Stimulated activated CD8-positive, alpha-beta memory T cell treated with anti-CD3 and anti-CD28 coated beads, Interleukin-15, amount 100 ng/mL, for 1 hour (primary cell): ENCODE measurements at places on chromosomes 12 and 14.

GRCh38 chr14:24013654-24014514 lies 25.2 kb downstream of the DHRS4L2 start:
- DNase-seq, result no peak

DNA sequence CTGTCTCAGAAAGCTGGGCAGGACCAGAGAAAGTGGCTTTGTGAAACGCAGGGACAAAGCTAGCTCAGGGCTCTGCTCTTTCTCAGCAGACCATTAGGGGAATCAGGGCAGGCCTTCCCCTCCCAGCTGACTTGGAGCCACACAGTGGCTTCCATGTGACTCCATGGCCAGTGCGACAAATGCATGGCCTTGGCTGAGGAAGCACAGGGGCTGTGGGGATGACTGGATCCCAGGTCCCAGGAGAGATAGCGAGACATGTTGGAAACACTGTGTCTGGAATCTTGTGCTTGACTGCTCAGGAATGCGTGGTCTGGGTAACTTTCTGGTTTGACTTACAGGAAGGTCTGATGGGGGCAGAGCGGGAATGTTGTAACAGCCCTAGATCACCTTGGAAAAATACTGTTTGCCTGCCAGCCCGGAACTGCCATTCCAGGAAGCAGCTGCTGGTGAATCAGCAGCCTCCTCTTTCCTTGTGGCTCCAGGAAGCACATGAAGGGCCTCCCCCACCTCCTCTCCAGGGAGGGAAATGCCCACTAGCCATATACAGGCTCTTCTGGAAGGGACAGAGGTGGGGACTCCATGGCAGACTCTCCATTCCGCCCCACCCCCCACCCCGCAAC lies 133.5 kb upstream of the HIF1A start:
- DNase-seq, result no peak

GRCh38 chr12:125606312-125606711 lies 541.1 kb downstream of the AACS start:
- DNase-seq, result no peak

DNA sequence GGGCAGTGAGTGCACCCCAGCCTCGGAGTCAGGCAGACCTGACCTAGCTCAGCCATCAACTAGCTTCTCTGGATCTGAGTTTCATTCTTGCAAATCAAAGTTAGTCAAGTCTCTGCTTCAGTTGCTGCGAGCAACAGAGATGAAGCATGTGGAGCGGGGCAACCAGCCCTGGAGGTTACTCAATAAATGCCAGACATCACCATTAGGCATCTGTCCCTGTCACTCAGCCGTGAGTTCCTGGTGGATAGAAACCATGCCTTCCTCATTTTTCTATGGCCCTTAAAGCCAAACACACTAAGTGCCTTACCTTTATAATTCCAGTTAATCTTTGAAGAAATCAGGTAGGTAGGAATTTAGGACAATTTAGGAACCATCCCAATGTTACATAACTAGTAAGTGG lies 19.3 kb downstream of the RFX4 start:
- DNase-seq, result no peak

DNA sequence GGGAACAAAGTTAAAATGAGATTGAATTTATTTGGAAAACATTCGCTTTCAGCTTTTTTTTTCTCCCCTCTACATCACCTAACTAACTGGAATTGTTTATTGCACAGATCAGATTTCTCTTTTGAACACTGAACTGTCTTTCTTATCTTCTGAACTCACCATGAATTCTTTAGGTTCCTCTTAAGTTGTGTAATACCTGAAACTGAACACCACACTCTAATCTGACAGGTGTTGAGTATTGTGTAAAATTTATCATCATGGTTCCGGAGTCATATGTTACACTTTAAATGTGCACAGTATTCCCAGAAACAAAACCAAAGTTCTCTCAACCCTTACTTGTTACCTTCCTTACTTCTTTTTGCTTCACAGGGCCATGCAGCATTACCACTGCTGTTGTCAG lies 66.8 kb downstream of the TGFB3 start:
- DNase-seq, result no peak

DNA sequence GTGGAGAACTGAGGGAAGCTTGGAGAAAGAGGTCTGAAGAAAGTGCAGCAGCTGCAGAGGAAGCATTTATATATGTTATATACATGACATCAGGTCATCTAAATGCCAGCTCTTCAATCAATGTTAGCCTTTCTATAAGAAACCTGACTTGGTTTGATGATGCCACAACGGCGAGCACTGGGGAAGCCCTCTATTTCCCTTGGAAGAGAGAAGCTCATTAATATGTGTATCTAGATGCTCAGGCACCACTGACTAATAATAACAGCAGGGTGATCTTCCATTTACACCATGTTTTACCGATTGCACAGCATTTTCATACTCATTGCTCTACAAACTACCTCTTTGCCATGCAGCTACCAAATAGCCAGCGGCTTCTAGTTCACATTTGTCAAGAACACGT lies 811 bp downstream of the ACYP1 start:
- no peak for DNase-seq

DNA sequence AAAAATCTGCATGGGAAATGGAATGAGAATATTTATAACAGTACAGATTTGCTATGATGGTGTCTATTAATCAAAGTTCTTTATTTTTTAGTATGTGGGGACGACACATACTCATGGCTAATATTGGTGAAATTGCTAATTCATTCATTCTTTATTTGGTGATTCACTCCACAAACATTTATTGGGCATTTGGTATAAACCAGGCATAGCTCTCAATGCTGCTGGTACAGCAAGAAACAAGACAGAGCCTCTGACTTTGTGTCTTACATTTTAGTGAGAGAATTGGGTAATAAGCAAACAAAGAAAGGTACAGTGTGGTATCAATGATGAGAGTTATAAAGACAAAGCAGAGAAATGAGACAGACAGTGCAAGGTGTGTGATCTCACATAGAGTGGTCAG lies 129.5 kb downstream of the RGS6 start:
- no peak for DNase-seq

DNA sequence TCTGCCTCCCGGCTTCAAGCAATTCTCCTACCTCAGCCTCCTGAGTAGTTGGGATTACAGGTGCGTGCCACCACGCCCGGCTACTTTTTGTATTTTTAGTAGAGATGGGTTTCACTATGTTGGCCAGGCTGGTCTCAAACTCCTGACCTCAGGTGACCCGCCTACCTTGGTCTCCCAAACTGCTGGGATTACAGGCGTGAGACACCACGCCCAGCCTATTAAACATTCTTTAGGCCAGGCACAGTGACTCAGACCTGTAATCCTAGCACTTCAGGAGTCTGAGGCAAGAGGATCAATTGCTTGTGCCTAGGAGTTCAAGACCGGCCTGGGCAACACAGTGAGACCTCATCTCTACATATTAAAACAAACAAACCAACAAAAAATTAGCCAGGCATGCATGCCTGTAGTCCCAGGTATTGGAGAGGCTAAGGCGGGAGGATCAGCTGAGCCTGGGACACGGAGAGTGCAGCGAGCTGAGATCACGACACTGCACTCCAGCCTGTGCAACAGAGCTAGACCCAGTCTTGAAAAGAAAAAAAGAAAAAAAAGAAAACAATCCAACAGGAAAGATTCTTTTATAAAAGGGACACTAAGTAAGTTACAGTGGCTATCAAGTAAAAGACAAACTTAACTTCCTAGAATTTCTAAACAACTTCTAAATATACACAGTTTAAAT lies 70.2 kb downstream of the HECTD1 start:
- no peak for DNase-seq

- DNase-seq, result no peak
Observed at GRCh38 chr14:52033101-52033642, 35.7 kb downstream of the NID2 start.

DNA sequence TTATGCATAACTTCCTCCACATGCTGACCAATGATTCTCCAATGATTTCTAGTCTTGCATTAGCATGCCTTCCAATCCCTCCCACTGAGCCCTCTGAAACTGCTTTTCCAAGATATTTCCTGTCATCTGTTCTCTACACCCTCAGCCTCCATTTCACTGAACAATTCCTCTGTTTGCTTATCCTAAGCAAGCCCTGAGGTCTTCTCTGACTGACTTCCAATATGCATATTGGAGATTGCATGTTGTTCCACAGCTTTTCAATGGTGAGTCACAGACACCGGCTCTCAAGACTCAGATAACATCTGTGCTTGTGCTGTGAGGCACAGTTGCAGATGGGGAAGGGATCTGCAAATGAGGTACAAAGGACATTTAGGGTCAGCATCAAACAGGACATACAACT lies 141.0 kb downstream of the SLC16A7 start:
- DNase-seq, result no peak

- no peak for DNase-seq
Observed at GRCh38 chr12:750366-751191, 1.8 kb upstream of the WNK1 start.

DNA sequence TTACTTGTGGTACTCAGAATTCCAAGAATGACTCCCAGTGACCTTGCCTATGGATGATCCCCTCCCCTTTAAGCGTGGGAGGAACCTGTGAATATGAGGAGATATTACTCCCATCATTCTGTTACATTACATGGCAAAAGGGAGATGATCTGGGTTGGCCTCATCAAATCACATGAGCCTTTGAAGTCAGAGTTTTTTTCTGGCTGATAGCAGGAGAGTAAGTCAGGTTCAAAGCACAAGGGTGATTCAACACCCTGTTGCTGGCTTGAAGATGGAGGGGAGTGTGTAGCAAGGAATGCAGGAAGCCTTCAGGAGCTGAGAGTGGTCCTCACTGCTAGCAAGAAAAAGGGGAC lies 9.1 kb upstream of the MDM2 start:
- DNase-seq, result no peak

- no peak for DNase-seq
Observed at GRCh38 chr12:77131977-77132490, 66.7 kb upstream of the E2F7 start.

DNA sequence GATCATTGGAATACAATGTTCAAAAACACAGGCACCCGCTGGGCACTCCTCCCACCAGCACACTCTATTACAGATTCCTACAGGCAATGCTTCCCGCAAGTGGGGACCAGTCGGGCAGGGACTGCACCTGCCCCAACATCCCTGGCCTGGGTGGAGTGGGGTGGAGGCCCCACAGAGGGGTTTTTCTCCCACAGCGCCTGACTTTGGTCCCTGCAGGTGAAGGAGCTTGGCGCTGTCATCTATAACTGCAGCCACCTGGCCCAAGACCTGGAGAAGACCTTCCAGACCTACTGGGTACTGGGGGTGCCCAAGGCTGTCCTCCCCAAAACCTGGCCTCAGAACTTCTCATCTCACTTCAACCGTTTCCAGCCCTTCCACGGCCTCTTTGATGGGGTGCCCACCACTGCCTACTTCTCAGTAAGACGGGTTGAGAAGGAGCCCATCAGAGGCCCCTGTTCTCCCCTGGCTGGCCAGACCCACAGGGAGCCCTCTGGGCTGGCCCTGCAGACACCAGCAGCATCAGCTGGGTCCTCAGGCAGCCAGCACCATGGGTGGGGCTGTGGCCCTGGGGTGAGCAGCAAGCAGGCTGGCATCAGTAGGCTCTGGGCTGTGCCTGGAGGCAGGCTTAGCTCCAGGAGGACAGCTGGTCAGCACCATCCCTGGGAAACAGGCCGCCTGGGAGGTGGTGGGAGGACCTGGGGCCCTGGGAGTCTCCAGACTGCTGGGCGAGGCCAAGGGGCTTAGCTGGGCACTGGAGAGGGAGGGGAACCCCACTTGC lies 6.0 kb downstream of the PLD4 start:
- DNase-seq, result no peak

DNA sequence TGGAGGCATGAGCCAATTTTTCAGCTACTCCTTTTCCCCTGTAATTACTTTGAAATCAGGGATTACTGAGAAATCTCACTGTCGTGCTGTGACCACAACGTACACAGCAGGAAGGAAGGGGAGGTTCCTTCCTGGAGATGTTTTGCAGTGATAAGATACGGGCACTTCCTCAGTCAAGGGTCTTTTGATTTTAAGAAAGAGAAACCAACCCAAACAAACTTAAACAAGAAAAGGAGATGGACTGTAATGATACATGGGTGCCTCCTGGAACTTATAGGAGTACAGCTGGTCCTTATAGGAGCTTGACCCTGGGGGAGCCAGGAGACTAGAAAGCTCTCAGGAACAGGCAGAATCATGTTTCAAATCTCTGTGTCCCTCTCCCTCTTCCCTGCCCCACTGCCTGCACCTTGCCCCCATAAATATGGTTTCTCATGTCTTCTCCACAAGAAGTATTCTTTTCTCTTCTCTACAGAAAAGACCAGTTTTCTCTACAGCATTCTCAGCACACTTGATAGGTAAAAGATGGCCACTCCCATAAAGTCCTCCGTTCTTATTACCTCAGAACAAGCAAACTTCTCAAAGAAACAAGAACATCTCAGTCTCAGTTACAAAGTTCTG lies 281.1 kb upstream of the AMIGO2 start:
- DNase-seq, result no peak
